ENCODE measurements at places on chromosomes 4 and X.
A peak's percentile ranks its signal among the peaks of the same experiment; 100 is the strongest.

DNA sequence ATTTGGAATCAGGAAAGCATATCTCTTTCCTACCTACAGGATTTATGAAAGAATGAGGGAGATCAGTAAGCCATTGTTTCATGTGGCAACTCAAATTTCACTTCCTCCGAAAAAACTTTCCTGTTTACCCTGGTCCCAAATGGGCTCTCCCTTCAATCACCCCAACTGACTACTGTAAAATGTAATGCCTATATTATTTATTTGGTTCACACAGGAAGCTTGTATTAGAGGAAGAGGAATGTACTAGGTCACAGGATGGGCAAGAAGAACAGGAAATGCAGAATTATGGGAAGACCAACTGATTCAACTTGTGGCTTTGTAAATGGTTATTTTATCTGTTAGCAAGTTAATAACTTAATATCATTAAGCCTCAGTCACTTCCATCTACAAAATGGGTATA, 23.1 kb downstream of the COL4A6 start:
- no peak for DNase-seq

DNA sequence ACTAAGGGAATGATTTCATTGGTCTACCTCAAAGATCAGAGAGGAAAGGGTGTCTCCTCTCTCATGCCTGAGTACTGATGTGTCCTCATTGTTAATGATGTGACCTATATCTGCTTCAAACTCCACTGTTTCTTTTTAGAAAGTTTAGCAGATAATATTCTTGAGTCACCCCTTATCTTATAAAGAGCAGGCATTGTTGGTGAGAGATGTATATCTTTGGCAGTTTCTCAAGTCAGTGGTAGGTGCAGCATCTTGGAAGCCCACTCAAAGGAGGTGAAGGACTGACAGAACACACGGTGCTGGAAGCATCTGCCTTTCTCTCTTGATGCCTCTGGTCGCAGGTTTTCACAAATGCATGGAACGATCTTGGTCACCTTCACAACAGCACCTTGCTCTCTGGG, 71.2 kb downstream of the ZNF518B start:
- no peak for DNase-seq

DNA sequence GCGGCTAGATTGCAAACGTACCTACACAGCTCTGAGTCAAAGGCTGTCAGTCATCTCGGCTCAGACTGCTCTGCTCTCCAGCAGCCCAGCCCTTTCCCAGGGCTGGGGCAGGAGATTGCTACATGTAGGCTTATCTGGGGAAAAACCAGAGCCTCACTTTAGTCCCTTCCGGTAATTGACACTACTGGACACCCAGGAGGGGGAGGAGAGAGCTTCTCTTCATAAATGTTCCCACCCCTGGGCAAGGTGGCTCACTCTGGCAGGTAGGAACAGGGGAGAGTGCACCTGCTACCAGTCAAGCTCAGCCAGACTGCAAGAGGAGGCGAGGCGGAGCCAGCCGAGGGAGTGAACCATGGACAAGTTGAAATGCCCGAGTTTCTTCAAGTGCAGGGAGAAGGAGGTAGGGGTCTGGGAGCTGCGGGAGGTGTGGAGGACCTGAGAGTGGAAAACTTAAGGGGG, at the start of gene SLC6A14:
Gene SLC6A14 (plus strand): TSS at position 249 of the 459 bp plus-strand sequence. CDS start 104 bp downstream, at position 353.
- no peak for DNase-seq

- no peak for DNase-seq
Measured at GRCh38 chr4:34953145-34953799, 1291.0 kb downstream of the ARAP2 start.

GRCh38 chr4:185657183-185657582, 121.9 kb upstream of the PDLIM3 start:
- DNase-seq: no peak

DNA sequence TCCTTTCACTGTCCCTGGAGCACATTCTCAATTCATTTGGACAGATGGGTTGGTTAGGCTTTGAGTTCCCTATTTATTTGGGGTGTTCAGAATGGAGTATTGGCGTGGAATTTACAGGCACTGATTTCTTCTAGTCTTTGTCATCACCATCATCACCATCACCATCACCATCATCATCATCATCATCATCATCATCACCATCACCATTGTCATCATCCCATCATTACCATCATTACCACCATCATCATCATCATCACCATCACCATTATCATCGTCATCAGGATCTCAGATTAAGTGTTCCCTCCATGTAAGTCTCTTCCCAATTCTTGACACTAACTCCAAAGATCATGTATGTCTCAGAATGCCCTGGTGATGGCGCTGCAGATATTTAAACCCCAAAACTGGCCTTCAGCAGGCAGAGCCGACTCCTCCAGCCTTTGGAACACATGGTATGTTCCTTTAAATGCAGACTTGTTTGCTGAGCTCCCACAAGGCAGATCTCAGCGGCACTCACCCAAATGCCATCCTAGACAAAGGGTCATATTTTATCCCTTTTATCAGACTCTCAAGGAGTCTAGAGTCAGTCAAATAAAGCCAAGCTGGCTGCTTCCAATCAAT, 19.8 kb upstream of the FAM9A start:
- no peak for DNase-seq

DNA sequence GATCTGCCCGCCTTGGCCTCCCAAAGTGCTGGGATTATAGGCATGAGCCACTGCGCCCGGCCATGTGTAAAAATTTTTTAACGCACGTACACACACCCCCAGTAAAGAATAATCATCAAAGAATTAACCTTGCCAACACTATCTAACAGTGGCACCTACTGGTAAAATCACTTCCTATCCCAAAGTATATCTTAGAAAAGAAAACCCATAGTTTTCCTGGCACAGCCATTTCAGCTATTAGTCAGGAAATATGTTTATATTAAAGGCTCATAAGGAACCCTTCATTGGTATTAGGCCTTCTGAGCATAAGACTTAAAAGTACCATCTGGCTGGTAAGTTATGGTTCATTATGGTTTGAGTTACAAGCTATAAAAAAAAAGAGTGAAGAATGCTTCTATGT, 14.1 kb downstream of the S100G start:
- DNase-seq: no peak

- peak; percentile 2 for DNase-seq
Measured at GRCh38 chrX:53263597-53264094, 17.7 kb downstream of the IQSEC2 start.

DNA sequence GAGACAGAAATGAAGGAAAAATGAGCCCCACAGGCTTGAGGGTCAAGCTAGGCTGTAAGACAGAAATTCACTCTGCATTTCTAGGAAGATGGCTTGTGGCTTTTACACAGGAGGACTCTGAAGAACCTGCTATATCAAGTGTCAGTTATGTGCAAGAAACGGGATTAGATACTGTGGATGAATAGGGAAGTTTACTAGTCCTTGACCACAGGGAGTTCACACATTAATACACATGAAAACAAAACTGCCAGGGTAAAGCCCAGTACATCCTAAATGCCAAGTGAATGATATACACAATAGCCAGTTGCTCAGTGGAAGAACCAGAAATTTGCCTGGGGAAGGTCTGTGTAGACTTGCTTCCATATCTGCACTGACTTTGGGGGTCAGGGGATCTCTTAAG, 53.5 kb downstream of the TMEM131L start:
- no peak for DNase-seq

- no peak for DNase-seq
Measured at GRCh38 chr4:143082701-143083100, 102.0 kb upstream of the USP38 start.

DNA sequence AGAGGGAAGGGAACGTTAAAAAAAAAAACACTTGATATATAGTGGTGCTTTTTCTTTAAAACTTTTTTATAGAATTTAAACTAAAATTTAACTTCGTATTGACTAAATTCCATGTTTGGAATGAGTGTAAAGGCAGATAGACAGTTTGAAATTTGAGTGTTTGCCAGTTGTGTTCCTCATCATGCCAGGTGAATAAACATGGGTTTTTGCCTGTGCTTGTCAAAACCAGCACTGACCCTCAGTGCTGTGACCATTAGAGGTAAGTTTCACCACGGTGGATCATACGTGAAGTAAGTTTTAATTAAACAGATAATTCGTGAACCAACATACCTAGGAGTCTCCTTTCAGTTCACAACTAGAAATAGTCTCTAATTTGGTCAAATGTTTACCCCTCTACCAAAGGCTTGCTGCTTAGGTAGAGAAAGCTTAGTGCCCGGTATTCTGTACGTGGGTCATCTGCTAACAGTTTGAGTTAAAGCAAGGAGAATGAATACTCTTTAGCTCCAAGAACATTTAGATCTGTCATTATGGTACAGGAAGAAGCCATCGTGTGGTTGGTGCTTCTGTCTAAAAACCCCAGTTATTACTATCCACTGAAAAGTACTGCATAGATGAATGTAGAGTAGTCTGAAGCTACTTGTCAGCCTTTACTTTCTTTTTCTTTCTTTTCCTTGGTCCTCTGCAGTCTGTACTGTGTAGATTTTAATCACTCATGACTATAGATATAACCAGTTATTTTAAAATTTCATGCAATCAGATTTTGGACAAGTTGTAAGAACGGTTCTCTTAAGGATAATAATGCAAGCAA, 32.7 kb downstream of the KIAA0232 start:
- no peak for DNase-seq

- DNase-seq: peak; percentile 75
Measured at GRCh38 chr4:15778289-15779241, at the start of gene CD38. Gene CD38 (plus strand): TSS chr4:15778328. CDS start chr4:15778415, 87 bp downstream.

GRCh38 chr4:144410230-144410783, 235.6 kb upstream of the HHIP start:
- no peak for DNase-seq

DNA sequence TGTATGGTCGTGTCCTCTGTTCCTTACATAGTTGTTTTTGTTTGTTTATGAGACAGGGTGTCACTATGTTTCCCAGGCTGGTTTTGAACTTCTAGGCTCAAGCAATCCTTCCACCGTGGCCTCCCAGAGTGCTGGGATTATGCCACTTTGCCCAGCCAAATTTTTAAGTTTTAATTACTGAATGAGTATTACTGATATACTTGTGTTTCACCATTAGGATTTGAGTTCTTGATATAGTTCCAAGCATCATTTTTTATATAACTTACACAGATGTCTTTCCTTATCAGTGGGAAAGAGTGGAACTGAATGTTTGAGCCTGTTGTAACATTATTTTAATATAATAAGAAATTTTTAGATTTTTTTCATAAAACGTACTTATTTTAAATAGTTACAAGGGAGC, 20.4 kb downstream of the TMEM165 start:
- no peak for DNase-seq

DNA sequence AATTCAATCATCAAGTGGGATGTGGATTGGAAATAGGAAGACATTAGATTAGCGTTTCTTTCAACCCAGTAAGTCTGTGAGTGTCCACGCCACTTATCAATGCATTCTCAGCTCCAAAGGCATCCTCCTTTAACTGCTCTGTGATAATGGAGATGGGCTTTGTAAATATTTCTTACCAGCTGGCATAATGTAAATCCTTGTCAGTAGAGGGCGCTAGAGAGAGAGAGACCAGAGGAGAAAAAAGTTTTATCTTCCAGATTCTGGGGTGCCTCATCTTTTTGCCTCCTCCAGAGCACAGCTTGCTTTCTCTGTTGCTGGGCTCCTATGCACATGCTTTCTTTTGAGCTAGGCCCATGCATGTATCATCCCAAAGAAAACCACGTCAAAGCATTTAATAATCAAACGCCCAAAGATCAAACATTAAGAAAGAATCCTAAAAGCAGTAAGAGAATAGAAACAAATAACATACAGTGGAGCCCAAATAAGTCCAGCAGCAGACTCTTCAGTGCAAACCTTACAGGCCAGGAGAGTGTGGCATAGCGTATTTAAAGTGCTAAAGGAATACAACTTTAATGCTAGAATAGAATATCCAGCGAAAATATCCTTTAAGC, 9.6 kb upstream of the MTMR1 start:
- no peak for DNase-seq

GRCh38 chrX:119467433-119467832, 811 bp upstream of the SLC25A5 start:
- no peak for DNase-seq

DNA sequence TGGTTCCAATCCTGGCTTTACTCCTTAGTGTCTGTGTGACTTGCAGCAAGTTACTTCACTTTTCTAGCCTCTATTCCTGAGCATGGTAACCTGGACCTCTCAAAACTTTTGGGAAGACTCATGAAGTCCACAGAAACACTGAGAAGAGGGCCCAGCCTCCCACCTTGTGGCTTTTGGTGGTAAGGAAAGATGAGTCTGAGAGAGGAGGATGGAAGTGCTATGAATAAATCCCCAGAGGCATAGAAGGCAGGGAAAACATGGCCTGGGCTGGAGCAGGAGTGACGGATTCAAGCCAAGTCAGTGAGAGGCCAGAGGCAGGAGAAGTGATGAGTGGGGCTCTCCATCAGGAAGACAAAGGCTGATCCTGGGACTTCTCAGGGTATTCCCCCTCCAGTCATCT, 10.9 kb upstream of the MAGEA4 start:
- DNase-seq: no peak

DNA sequence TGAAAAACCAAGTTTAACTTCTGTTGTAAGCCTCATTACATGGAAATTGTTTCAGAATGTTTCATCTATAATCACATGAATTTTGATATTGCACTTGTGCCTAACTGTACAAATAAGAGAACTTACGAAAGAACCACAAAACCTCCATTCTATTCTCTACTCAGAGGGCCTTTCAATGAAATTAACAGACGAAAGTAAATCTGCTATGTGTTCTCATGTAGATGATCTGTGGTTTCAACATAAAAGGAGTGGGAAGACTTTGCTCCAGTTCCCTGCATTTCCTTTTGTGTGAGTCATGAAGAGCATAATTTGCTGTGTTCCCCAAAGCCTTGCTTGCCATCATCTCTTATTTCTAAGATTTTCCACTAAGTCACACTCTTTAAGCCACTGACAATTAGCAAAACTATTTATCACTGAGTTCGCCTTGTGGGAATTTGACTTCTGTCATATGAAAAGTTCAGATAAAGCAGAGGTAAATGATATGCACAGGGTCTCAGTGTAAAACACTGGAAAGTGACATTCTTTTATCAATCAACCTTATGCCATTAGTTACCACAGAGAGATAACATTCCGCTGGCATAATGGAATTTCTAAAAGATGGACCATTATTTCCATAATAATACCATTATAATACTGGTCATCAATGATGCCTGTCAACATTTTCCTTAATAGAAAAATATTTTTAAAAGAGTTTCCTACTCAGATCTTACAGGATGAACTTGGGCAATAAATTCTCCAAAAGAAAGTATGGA, 329.8 kb downstream of the NR3C2 start:
- no peak for DNase-seq

GRCh38 chr4:38497121-38497520, 166.9 kb upstream of the KLF3 start:
- no peak for DNase-seq

GRCh38 chrX:16222151-16222550, 54.9 kb downstream of the MAGEB17 start:
- no peak for DNase-seq

DNA sequence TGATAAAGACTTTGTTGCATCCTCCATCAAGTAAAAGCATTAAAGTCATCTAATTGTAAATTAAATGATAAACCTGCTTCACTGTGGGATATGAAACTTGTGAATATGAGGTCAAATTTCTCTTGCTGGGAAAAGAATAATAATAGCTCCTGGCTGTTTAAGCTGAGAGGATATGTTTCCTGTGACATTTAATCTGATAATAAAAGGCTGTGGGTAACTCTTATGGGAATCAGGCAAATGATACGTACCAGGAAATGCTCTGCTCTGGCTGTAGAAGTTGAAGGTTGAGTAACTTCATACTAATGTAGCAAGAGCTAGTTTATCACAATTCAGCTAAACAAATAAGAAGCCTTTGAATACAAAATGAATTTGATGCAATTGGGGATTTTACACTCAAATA, 574.6 kb downstream of the RAPGEF2 start:
- no peak for DNase-seq

Data from NK-92 treated with Interleukin-12 subunit alpha and Interleukin-12 subunit beta, amount 100 ng/mL, for 24 hours (cell line).